C1 segment of cervical spinal cord (tissue), 14 donors: ENCODE measurements at places on chromosomes 12 and 14.

GRCh38 chr12:96375170-96375569 lies 25.1 kb downstream of the CDK17 start:
- no peak for DNase-seq

- no peak for DNase-seq
These were observed 120.1 kb downstream of the ZFP36L1 start for GRCh38 chr14:68672609-68673285.

DNA sequence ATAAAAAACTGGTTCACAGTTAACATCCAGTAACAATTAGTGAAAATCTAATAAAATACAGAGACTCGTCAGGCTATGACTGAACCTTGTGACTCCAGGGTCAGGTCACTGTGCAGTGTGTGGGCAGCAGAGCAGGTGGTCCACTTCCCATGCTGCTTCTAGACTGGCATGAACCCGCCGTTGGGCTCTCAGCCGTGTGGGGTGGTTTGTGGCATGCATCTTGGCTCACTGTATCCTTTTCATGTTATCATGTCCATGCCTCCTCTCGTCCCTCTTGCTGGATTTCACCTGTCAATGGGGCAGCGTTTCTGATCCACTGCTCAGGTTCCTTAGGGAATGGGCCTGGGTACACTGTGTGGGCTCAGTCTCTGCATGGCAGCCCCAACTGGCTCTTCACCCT lies 57.3 kb downstream of the EP400 start:
- DNase-seq: no peak

GRCh38 chr14:34212172-34212929 lies 249.7 kb downstream of the SPTSSA start:
- no peak for DNase-seq

DNA sequence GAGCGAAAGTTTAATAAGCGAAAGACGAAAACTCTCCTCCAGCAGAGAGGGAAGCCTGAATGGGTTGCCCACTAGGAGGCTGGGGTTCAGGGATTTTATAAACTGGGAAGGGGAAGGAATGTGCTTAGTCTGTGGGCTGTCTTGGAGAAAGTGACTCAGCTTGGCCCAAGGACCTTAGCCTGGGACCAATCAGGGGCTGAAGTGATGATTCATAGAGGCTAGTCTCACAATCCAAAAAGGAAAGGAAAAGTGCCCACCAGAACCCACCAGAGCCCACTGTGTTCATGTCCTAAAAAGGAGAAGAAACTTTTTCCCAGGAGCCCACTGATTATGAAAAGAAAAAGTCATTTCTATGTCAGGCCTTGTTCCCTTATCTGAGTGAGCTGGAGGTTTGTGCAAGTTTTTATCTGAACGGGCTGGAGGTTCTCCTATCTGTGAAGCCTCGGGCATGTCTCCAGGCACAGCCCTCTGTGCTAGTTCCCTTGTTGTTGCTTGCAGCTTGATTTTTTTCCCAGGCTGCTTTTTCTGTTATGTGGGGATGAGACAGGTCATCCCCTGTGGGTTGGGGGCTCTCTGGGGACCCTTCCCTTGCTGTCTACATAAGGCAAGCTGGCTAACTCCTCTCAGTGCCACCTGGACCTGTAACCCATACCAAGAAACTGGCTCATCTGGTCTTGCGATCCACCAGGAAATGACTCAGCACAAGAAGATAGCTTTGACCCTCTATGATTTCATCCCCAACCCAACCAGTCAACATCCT lies 8.3 kb upstream of the GOLGA5 start:
- no peak for DNase-seq

DNA sequence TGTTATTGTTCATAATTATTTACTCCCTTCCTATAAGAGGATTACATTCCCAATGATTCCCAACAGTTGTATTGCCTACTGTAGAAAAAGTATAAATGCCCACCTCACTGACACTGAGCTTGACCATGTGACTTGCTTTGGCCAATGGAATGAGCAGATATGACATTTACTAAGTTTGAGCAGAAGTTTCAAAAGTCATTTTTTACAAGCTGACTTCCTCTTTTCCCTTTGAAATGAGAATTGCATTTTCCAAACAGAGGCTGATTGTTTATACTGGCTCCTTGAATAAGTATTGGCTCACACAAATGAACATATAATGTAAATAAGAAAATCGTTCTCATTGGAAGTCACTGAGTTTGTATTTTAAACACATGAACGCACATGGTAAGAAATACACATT lies 116.4 kb upstream of the LRFN5 start:
- no peak for DNase-seq
